NCI-H1436 (cell line): ENCODE measurements at places on chromosomes 7 and 10.

- DNase-seq: no peak
Measured at GRCh38 chr7:158009886-158010285, 577.7 kb downstream of the PTPRN2 start.

- no peak for DNase-seq
Measured at GRCh38 chr7:6251653-6252052, 20.8 kb downstream of the CYTH3 start.

DNA sequence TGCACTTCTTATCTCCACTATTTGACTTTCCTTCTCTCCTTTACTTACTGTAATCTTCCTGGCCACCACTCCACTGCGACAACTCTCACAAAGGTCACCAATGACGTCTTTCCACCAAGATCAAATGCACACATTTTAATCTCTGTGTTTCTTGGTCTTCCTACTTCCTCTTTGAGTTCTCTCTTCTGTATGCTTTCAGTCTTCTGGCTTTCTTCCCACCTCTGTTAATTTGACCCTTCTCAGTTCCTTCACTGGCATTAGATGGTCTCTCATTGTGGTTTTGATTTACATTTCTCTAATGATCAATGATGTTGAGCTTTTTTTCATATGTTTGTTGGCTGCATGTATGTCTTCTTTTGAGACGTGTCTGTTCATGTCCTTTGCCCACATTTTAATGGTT is 31.9 kb downstream of the FAM107B start:
- no peak for DNase-seq

DNA sequence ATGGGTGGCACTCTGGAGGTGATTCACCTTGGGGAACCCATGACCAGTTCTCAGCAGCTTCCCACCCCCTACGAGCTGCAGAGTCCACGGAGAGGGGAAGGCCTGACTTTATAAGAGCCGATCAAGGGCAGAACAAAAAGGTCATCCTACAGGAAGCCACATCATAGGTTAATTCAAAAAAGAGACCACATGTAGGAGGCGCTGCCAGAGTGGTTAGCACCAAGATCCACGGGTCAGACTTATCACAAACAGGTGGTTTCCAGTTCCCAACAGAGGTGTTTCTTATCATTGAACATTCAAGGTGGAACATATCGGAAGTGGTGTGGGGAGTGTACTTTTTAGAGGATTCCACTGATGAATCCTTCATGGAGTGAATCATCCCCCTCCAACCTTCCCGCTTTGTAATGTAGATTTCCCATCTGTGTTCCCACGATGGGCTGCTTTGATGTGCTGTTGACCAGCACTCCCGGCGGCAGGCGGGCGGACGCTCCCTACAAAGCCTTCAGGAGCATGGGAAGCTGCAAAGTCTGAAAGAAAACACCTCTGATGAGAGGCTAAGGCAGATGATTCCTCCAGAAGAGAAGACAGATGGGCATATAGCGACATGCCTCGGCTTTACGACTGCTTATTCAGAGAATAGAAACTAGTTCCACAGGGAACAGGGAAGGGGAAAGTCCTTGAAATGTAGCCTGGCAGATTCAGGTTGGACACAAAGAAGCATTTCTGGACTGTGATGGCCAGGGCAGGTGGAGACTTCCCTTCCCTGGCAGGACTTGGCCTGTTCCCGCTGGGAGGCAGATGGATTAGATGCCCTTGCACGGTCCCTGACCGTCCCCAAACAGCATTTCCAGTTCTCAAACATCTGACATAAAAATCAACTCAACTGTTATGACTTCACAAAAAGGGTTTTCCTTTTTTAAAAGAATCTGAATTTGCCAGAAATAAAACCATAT is 66.5 kb downstream of the AFAP1L2 start:
- no peak for DNase-seq

GRCh38 chr7:118075936-118076335 is 108.0 kb upstream of the LSM8 start:
- DNase-seq: no peak

GRCh38 chr10:79186486-79187120 is 117.8 kb downstream of the ZMIZ1 start:
- DNase-seq: no peak

DNA sequence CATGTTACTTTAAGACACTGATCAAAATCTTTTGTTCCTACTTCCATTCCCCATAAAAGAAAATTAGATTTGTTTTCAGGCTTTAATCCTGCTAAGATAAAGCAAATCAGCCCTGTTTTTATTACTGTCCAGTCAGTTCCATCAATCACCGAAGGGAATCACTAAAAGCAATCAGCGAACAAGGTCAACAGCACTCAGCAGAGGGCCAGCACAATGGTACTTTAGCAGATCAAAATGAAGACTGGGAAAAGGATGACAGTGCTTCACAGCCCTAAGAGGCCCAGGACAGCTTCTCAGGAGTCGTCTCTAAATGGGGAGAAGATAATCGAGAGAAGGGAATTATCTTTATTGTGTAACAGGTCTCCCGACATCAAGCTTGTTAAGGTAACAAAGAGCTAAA is 32.7 kb downstream of the SEM1 start:
- no peak for DNase-seq

- DNase-seq: no peak
Measured at GRCh38 chr7:17690030-17690429, 250.3 kb downstream of the SNX13 start.

GRCh38 chr7:69633122-69633831 is 35.0 kb downstream of the AUTS2 start:
- DNase-seq: no peak

DNA sequence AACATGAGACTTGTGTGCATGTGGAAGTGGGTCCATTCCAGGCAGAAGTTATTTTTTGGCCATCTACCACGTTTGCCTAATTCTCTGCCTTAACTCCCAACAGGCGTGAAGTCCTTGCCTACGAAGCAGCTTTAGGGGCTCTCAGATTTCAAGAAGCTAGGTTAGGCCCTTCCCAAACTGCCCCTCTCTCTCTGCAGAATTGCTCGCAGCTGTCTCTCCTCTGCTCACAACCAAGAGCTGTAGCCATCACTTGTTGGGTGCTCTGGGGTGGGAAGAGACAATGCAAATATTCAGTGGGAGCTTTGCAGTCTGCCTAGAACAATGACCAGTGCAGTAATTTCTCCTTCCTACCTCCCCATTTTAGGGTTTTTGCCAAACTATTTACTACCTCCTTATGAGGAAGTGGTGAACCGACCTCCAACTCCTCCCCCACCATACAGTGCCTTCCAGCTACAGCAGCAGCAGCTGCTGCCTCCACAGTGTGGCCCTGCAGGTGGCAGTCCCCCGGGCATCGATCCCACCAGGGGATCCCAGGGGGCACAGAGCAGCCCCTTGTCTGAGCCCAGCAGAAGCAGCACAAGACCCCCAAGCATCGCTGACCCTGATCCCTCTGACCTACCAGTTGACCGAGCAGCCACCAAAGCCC is 24.9 kb downstream of the CYP17A1 start:
- DNase-seq: no peak

- no peak for DNase-seq
Measured at GRCh38 chr10:118698421-118698820, 56.3 kb downstream of the CACUL1 start.

DNA sequence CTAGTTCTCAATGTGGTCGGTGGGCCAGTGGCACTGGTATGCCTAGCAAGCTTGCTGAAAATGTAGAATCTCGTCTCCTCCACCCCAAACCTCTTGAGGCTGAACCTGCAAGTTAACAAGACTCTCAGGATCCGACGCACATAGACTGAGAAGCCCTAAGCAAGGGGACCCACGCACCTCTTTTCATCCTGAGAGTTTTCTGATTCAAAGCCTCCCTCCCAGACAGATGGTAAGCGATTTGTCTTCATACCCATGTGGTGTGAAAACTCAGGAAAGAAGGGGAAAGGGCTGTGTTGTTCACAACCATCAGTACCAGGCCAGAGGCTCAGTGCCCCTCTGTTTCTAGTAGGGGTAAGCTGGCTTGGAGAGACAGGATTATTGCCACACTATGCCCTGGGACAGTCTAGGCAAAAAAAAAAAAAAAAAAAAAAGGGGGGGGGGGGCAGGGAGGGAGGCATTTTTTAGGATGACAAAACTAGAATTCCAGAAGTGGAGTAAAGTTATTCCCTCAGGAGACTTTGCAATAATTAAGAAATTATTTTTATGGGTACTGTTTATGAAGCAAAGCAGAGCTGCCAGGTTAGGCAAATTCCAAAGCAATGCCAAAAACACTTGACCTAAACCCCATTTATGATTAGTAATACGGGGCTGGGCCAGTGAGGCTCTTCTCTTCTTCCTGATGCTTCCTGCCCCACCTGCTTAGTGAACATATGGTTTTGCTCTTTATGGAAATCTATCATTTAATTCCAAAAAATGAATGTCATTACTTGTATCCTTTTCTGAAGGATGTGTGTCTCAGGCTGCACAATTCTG is 117.6 kb upstream of the PDLIM1 start:
- DNase-seq: no peak

DNA sequence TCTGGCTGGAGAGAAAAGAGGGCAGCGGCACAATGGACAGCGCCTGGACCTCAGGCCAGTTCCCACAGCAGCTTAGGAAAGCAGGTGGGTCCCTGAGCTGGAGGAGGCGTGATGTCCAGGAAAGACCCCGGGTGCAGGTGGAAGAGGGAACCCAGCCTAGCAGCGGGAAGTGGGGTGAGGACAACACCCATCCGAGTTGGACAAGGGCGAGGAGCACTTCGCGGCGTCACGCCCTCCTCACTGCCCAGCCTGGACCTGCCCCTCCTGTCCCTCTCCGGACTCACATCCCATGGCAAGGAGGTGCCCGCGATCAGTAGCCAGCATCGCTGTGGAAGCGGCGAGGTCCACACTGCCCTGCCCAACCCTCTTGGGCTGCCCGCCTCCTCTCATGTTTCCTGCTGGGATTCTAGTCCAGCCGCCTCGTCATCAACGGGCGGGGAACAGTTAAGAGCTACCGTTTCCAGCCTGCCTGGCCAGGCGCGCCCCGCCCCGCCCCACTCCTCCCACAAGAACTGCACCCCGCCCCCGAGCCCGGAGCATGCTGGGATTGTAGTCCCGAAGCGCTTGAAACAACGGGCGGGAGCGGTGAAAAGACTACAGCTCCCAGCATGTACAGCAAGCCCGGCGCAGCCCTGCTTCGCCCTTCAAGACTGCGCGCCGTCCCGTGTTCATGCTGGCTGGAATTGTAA is 930.6 kb upstream of the ZNF722 start:
- no peak for DNase-seq

- peak; percentile 29 for DNase-seq
Measured at GRCh38 chr7:37833107-37833817, 15.1 kb upstream of the NME8 start.

- DNase-seq: no peak
Measured at GRCh38 chr10:54139819-54140428, 661.1 kb downstream of the PCDH15 start.

- peak; percentile 66 for DNase-seq
Measured at GRCh38 chr10:128268015-128268722, 141.9 kb upstream of the MKI67 start.

DNA sequence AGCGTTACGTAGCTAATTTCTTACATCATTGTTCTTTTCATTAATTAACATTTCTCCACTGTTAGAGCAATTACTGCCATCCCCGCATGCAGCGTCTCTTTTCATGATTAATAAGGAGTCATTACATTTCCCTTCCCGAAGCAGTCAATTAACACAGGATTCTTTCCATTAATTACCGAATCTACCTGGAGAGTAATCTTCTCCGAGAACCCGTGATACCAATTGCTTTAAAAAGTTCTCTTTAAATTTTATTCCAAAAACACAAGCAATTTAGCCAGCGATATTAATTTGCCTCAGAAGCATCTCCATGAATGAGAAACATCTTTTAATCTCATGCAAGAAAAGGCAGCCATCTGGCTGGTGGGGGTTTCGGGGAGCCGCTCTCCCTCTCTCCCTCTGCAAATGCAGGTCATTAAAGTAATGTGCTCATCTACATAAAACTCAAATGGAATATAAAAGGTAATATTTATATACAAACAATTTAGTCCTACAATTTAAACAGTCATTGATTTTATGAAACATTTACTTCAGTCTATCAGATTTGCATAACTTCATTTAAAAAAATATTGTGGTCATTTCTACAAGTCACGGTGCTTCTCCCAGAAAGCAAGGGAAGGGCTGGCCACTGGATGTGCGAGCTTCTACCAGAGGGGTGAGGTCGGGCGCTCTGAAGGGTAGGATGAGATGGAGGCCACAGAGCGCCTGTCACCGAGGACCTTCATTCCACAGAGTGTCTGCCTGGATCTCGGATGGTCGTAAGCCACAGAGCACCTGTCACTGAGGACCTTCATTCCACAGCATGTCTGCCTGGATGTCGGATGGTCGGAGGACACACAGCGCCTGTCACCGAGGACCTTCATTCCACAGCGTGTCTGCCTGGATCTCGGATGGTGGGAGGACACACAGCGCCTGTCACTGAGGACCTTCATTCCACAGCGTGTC is 145.0 kb downstream of the WDR37 start:
- DNase-seq: no peak

- no peak for DNase-seq
Measured at GRCh38 chr7:329691-330281, 39.8 kb downstream of the FOXL3 start.

DNA sequence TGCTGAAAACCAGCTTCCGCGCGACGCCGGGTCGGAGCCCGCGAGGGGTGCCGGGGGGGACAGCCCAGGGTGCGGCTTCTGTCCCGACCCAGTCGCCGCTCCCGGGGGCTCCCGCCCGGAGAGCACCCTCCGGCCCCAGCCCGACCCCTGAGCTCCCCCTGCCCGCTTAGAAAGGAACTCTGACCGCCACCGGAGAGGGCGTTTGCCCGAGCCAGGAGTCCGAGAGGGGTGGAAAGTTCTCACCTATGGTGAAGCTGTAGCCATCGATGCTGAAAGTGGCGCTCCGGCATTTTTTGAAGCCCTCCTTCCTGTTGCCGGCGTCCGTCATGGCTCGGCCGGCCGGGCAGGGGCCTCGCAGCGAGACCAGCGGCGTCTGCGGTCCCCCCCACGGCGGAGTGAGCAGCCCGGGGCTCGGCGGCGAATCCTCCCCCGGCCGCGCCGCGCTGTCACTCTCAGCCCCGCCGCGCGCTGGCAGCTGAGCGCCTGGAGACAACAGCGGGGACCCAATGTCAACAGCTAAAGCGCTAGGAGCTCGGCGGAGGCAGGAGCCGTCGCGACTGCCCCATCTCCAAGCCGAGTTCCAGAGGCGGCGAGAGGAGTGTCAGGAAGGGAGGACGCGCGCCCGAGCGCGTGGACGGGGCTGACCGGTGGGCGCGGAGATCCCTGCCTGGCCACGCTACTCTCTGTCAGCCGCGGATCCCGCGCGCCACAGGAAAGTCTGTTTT is 191.6 kb downstream of the LSM5 start:
- DNase-seq: no peak

DNA sequence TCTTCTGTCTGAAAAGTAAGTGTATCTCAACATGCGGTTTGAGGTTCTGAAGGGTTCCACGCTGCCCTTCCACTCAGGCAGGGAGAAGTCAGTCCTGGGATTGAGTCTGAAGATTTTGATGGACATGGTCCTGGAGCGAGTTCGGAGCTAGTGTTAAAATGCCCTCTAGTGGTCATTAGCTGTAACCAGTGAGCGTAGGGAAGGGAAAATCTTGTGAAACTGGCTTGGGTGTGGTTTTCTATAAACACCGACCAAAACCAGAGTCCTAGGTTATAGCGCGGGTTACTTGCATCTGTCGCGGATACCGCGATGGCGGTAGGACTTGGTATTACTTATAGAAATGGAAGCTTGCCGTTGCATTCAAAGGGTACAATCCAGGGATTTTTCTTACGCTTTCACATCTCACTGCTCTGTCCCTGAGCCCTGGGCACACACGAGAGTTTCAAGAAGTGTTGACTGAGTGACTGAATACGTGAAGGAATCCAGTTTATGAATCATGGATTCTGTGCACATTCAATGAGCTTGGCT is 348.2 kb upstream of the C7orf33 start:
- DNase-seq: peak; percentile 23

- peak; percentile 18 for DNase-seq
Measured at GRCh38 chr7:129258649-129259389, 34.0 kb downstream of the AHCYL2 start.
